ENCODE measurements at places on chromosomes 2 and 18.

DNA sequence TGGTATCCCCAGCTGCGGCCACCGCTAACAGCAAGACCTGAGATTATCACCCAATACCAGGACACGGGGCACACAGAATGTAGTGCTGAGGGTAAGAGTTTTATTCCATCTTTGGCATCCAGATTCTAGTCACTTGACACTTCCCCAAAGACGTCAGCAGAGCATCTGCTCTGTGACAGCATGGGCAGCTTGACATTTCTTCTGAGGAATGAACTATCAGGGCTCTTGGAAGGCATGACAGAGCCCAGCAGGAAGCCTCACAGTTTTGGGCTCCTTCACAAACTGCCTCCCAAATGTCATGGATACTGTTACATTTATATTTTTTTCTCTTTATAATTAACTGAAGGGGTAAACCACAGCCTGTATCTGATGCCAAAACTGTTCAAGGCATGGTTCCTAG, 1010.7 kb downstream of the TDRD15 start:
- DNase-seq: no peak

DNA sequence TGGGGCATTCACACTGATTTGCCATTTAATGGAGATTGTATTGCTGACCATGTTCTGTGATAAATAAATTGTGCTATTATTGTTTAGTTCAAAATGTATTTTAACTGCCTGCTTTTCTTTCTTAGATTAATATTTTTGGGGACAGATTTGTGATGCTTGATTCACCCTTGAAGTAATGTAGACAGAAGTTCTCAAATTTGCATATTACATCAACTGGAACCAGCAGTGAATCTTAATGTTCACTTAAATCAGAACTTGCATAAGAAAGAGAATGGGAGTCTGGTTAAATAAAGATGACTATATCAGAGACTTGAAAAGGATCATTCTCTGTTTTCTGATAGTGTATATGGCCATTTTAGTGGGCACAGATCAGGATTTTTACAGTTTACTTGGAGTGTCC, 1.8 kb downstream of the DNAJC10 start:
- DNase-seq: no peak

DNA sequence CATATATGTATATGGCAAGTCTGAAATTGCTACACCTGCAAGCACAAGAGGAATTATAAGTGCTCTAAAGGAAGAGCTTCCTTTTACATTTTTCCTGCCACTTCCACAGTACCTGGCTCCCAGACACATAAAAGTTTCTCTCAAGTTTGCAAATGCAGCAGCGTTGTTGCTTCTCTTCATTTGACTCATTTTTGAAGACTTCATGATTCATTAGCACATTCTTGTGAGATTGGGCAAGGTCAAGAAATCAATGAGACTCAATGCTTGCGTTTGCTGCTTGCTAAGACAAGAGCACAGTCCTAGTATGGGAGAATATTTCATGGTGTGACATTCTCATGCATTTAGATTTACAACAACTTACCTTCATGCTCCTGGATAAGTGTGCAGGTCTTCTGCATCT, 42.6 kb upstream of the PDCL3 start:
- DNase-seq: no peak

- DNase-seq: no peak
Observed at GRCh38 chr18:62728254-62728653, 12.9 kb downstream of the PHLPP1 start.

DNA sequence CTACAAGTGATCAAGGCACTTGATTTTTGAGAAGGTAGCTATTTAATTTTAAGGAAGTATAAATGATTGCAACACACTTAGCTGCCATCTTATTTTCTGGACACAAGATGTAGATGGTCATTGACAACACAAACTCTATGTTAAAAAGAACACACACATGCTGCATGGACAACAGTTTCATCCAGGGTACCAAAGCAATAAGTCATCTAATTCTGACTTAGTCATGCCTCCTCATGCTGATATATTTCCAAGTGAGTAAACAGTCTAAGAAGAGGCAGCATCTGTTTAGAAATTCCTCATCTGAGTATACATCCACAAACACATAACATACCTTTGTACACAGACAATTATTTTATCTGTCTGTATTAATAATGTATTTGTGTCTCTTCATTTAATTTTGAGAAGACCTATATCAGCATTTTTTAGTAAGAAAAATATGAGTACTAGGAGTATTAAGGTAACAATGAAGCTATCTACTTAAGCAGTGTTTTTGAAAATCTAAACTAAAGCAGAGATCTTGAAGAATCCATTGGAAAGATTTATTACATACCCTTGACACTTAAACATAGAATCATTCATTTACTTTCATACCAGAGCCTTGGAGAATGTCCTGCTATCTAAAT, 84.9 kb downstream of the SCN1A start:
- DNase-seq: no peak

GRCh38 chr2:10549195-10549594, 101.1 kb upstream of the ODC1 start:
- no peak for DNase-seq

GRCh38 chr2:238722883-238723282, 125.0 kb upstream of the TWIST2 start:
- no peak for DNase-seq

GRCh38 chr18:58324824-58325480, 280.9 kb downstream of the NEDD4L start:
- DNase-seq: no peak

DNA sequence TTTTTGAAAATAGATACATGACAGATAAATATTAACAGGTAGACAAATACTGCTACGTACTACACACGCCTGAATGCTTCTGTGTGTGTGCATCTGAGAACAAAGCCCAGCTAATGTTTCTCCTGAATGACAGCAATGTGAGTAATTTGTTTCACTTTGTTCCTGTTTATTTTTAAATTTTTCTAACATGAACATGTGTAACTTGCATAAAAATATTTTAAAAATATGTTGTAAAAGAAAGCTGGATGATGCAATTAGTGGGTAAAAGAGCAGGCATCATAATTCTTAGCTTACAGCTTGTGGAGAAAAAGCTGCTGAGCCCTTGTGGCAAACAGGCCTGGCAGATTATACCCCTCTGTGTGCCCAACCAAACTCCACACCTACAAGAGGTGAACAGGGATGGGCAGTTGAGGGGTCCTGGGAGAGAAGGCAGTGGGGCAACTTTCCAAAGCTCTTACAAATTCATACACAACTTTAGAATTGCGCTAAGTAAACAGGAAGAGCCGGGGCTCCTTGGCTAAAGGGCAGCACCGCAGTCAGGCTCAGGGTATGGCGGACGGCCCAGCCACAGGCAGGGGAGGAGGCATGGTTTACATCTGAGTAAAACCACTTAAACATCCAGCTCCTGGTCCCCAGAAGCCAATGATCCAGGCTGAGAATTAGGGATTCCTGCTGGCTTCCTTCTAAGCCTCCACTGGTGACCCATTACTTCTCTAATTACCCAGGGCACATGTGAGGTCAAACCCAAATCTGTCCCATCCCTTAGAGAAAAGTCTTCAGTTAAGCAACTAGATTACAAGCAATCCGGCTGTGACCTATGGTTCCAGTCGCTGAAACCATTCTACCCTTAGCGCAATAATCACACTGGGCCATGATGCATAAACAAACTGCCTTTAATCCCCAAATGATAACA, 14.0 kb downstream of the PXDN start:
- DNase-seq: no peak

Measured in RWPE2 (cell line).